Myocyte (in vitro differentiated cells): ENCODE measurements at places on chromosomes 2 and 18. TPM values are rescaled to one million over a fixed set of nuclear protein-coding genes. Genes with fewer than 3 reads are reported as not detected.

- no peak for DNase-seq
Observed at GRCh38 chr18:13173578-13174145, 44.9 kb upstream of the LDLRAD4 start.

DNA sequence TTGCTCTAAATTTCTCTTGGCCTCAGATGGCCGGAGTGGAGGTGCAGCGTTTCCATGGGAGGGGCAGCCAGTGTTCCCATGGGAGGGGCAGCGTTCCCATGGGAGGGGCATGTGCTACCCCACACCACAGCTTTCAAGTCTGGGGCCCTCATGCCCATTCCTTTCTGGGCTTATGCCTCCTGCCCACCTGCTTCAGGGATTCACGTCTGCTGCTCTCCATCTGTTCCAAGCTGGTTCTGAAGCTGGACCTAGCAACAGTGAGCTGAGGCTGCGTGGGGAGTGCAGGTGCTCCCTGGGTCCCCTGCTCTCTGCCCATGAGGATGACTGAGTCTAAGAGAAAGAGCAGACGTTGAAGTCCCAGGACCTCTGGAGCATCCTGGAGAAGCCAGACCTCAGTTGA lies 243.1 kb upstream of the PXDN start:
- DNase-seq = no peak

- DNase-seq = peak; percentile 70
Observed at GRCh38 chr2:73212448-73213176, 1.4 kb upstream of the SMYD5 start.

GRCh38 chr2:167756446-167756845 lies 490.9 kb downstream of the STK39 start:
- no peak for DNase-seq

DNA sequence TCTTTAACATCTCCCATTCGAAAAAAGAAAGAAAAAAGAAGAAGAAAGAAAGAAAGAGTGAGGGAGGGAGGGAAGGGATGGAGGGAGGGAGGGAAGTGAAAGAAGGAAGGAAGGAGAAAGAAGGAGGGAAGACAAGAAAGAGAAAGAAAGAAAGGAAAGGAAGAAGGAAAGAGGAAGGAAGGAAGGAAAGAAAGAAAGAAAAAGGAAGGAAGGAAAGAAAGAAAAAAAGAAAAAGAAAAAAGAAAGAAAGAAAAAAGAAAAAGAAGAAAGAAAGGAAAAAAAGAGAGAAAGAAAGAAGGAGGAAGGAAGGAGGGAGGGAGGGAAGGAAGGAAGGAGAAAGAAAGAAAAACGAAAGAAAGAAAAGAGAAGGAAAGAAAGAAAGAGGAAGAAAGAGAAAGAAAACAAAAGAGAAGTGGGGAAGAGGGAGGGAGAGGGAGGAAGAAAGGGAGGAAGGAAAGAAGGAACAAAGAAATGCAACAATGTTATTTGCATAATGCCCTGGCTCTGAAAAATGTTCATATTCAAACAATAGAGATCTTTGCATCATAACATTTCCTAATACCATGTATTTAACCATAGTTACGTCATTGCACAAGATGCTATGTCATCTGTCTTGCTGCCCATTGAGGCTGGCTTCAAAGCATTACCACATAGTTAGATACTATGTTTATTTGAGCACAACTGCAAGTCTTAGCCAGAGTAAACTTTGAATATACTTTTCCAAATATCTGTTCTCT lies 550.6 kb downstream of the DSC3 start:
- no peak for DNase-seq

- peak; percentile 88 for DNase-seq
Observed at GRCh38 chr2:97693476-97693875, 19.9 kb upstream of the ZAP70 start.

GRCh38 chr2:120571015-120571728 lies 164.5 kb upstream of the GLI2 start:
- DNase-seq = no peak

- no peak for DNase-seq
Observed at GRCh38 chr2:103459283-103459682, 697.5 kb downstream of the TMEM182 start.

- no peak for DNase-seq
Observed at GRCh38 chr2:233250985-233251305, 528 bp upstream of the ATG16L1 start.

- no peak for DNase-seq
Observed at GRCh38 chr18:69980982-69981804, 33.5 kb upstream of the CD226 start.

DNA sequence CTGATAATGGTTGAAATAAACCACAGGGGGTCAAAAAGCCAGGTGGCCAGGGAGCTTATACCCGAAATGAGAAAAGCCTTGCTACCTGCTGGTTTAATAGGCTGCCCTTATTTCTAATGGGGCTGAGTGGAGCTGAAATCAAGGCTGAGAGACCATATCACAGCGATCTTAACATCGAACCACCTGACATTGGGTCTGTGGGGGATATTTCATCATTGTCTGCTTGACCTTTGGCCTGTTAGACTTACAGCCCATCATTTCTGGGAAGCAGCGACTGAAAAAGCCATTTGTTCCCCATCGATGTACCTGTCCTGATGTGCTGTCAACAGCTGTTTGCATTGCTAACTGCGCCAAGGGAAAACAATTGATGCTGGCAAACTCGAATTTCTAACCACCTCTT lies 199.7 kb upstream of the SLC14A2 start:
- DNase-seq = no peak

DNA sequence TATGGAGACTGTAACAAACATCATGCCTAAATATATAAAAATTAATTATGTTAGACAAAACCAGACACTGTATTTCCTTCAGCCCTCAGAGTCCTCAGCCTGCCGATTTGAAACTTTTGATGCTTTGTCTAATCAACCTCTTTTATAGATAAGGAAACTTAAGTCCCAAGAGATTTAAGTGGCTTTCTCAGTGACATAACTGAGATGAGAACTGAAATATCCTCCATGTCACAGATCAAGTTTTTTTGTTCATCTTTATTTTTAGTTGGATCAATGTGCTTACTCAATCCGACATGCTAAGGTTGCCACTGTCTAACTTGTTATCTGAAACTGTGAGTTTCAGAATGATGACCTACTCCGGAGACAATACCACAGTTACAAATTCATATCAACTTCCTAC lies 72.3 kb downstream of the BARD1 start:
- no peak for DNase-seq

DNA sequence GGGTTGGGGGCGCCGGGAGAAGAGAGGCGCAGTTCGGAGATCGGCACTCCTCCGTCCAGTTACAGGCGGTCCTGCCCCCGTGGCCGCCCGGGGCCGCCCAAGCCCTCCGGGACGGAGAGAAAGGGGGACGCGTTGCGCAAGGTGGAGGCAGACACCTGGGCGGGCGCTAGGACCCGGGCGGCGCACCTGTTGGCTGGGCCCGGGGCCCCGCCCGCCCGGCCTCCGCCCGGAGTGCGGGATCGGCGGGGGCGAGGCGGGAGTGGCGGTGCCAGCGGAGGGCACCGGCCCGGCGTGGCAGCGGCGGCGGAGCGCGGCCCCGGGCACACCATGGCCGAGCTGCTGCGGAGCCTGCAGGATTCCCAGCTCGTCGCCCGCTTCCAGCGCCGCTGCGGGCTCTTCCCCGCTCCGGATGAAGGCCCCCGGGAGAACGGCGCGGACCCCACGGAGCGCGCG lies at the start of gene SGPP2:
Gene SGPP2 (plus strand): TSS at position 268 of the 453 bp plus-strand sequence. CDS start 60 bp downstream, at position 328.
- DNase-seq = no peak

GRCh38 chr2:65922794-65923193 lies 490.4 kb upstream of the SPRED2 start:
- DNase-seq = no peak

GRCh38 chr2:190126798-190127197 lies 64.3 kb upstream of the MSTN start:
- no peak for DNase-seq

GRCh38 chr2:8796878-8797550 lies 40.4 kb downstream of the KIDINS220 start:
- no peak for DNase-seq

GRCh38 chr2:106296182-106296815 lies 102.2 kb upstream of the UXS1 start:
- DNase-seq = no peak

DNA sequence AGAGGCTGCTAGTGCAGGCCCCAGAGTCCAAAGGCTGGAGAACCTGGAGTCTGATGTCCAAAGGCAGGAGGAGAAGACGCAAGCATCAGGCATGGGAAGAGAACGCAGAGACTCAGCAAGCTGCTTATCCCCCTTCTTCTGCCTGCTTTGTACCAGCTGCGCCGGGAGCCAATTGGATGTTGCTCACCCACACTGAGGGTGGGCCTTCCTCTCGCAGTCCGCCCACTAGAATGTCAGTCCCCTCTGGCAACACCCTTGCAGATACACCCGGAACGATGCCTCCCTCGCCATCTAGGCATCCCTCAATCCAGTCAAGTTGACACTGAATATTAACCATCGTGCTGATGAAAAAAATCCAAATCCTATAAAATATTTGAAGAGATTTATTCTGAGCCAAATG lies 141.6 kb downstream of the TWIST2 start:
- no peak for DNase-seq

GRCh38 chr2:193201583-193201982 lies 1006.9 kb upstream of the TMEFF2 start:
- DNase-seq = no peak

GRCh38 chr18:62939433-62939832 lies 224.1 kb downstream of the PHLPP1 start:
- DNase-seq = no peak

DNA sequence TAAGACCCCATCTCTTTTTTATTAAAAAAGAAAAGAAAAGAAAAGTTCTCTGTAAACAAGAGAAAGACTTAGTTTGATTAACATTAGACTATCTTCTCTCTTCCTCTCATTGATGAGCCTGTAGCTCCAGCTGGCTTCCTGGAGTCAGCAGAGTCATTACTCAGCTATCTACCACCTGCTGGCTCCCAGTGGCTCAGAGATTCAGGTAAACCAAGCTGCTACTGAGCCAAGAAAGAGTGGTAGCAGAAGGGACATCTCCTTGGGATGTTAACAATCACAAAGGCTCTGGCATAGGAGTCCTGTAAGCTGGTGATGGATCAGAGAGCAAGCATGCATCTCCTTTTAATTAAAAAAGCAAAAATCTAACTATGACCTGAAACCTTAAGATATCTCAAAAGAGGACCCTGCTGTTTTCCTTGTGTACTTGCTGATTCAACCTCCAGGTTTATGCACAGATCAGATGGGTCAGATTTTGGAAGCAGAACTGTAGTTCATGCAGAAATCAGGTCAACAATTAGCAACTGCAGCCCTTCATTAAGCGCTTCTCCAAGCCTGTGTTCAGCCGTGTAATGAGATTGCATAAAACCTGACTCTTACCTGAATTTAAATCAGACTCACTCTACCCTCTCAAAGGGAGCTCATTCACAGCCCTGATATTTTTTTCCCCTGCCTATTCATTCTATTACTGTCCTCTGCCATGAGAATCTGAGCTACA lies 225.8 kb downstream of the RNF152 start:
- no peak for DNase-seq

Gene RUFY4
- total RNA-seq = 0.08 TPM in 1 of 2 replicates, not detected in the other

Gene WDR12
- 24.8 and 32.1 TPM in 2 replicates for total RNA-seq

Gene CABYR
- 1.4 TPM in 2 replicates for total RNA-seq

Gene UGT1A3
- not detected in 2 replicates for total RNA-seq

Gene DSG4
- total RNA-seq = not detected in 2 replicates

Gene TDRD15
- not detected in 2 replicates for total RNA-seq

Gene SP140
- total RNA-seq = 0.42 and 0.80 TPM in 2 replicates

Gene CRYBA2
- total RNA-seq = not detected in 2 replicates

Gene RGPD3
- 0.16 and 0.64 TPM in 2 replicates for total RNA-seq

Gene CMPK2
- total RNA-seq = 0.51 and 0.57 TPM in 2 replicates
